Fibroblast of mammary gland (primary cell): ENCODE measurements at places on chromosomes 12 and 14.
A peak's percentile ranks its signal among the peaks of the same experiment; 100 is the strongest.

GRCh38 chr12:41920355-41920754 is 224.3 kb downstream of the GXYLT1 start:
- no peak for DNase-seq

DNA sequence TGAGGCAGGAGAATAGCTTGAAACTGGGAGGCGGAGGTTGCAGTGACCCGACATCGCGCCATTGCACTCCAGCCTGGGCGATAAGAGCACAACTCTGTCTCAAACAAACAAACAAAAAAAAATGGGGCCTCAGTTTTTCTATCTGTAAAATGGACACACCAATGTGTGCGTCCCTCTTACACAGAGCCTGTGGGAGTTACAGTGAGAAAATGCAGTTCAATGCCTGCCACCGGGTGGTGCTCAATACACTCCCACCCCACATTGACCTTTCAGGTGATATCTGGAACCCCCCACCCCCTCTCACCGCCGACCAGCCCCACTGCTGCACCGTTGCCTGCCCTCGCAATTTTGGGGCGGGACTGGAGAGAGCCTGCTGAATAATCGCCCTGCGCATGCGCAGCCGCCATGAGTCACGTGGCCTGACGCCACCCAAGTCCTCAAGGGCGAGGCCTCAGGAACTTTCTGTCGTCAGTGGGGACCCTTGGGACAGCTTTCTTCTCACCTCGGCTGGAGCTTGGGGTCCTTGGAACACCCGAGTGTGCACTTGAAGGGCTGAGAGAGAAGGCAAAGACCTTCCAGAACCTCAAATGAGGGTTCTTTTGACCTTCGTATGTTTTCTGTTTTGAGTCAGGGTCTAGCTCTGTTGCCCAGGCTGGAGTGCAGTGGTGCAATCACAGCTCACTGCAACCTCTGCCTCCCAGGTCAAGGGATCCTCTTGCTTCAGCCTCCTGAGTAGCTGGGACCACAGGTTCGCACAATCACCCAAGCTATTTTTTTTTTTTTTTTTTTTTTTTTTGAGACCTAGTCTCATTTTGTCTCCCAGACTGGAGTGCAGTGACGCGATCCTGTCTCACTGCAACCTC is 14.6 kb upstream of the CABP1 start:
- no peak for DNase-seq

DNA sequence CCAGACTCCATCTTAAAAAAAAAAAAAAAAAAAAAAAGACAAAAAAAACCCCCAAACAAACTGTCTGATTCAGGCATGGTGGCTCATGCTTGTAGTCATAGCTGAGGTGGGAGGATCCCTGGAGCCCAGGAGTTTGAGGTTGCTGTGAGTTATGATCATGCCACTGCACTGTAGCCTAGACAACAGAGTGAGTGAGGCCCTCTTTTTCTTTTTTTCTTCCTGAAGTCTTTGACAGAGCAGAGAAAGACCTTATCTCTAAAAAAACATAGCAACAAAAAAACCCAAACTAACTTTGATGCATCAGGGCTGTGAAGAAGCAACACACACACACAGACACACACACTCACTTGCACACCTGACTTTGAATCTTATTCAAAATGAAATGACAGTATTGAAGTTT is 7.7 kb upstream of the AMN1 start:
- DNase-seq: peak; percentile 92

DNA sequence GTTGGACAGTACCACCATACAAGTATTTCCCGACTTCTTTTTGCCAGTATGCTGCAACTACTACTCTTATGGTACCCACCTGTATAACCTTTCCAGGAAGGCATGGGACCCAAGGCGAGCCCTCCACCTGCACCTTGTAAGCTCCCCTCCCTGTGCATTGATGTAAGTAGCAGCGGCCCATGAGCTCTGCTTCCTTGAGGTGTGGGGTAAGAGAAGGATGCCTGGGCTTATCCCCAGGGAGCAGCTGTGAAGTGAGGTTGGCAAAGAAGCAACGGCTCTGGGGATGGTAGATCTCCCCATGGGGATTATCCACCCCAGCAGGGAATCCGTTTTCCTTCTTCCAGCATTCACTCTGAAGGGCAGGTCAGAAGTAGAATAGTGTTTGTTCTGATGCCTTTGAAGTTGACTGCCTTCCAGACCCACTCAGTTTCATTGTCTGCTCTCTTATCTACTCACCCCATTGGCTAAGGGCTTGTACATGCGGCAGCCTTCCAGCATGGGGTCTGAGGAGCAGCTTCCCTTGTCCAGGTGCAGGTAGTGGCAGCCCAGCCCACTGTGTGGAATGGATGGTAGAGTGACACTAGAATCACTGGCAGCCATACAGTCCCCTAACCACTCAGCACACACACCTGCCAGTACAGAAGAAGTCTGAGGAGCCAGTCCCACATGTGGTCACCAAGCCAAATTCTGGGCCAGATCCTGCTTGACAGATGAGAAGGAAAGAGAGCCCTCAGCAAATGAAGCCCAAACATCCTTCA is 3.4 kb downstream of the CIROP start:
- no peak for DNase-seq

DNA sequence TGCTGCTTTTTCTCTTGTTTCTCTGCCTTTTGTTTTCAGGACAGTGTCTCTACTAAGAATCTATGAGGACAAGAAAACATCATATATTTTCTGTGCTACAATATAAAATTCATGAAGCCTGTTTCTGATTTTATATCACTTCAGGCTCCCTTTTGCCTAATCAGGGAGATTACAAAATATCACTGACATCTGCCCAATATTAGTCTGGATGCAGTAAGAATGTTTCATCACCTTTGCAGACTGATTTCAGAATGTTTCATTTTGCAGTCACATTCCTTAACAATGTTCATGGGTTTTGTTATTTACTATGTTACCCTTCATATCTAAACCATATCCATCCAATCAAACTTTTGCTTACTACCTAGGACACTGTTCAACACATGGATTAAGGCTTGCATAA is 491 bp upstream of the CLEC6A start:
- DNase-seq: no peak

DNA sequence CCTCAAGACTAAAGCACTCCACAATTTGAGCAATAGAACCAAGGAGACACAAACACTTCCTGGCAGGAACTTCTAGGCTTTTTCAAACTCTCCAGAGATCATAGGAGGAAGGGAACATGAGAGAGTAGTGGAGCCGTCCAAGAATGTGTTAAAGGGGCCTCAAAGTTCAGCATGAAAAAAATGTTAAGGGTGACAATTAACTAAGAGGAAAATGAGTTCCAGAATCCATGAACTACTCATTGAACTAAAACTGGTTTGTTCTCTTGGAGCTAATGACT is 122.0 kb downstream of the WIF1 start:
- no peak for DNase-seq

DNA sequence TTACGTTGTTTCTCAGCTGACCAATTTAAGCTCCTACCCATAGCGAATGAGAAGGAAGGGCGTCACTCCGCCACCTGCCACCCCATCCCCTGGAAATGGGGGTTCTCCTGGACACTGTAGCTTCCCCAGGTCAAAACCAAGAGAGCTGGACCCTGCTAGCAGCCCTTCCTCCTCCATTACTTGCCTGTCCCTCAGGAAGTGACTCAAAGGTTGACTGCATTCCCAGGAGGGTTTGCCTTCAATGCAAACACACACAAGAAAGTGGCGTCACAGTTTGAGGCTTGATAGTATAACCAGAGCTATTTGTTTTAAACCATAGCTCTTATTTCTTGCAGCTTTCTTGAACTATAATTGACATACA is 79.1 kb downstream of the KCNK13 start:
- peak; percentile 13 for DNase-seq

- no peak for DNase-seq
These were observed 82.3 kb upstream of the BCL11B start for GRCh38 chr14:99354166-99354875.

DNA sequence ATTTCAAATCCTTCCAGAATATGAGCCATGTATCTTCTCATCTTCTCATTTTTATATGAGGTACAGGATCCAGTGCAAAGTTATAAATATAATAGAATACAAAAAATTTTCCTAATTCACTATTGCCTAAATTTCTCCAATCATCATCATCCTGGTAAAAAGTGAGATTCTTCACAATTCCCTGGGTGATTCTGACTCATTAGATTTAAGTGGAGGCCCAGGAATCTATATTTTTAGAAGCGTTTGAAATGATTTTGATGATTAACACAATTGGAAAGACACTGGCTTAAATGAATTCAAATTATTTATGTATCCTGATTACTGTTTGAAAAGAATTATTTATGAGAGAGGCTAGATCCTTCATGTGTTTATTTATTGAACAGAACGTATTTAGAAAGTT is 380.3 kb upstream of the PDE3A start:
- peak; percentile 58 for DNase-seq

DNA sequence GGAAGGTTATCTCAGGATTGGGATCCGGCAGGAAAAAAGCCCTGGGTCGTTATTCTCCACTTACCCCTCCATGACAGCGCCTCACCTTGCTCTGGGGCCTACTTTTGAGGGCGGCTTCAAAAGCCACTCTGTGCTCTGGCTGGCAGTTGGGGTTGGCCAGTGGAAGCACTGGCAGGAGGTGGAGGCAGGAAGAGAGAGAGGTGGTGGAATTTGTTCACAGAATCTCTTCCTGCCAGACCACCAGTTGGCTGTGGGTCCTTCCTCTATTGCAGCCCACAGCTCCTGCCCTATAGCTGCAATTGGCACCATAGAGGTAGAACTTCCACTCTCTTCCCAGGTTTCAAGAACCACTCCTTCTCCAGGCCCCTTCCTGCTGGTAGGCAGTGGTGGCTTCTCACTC is 32.7 kb upstream of the SDR39U1 start:
- DNase-seq: no peak

DNA sequence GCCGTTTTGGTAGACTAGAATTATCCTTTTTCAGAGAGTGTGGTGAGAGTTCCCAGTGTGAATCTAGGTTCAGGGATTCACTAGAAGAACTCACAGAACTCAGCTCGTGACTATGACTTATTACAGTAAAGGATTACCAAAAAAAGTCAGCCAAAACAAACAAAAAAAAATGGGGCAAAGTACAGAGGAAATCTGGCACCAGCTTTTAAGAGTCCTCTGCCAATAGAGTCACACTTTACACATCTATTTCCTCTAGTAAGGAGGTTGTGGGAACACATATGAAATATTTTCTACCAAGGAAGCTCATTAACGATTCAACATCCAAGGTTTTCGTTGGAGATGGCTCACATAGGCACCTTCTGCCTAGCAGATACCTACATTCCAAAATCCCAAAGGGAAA is 28.2 kb downstream of the TSPAN19 start:
- peak; percentile 92 for DNase-seq

- peak; percentile 14 for DNase-seq
These were observed 62.9 kb upstream of the PDE3A start for GRCh38 chr12:20305470-20305869.

GRCh38 chr12:56224954-56225353 is 812 bp downstream of the NABP2 start:
- no peak for DNase-seq

DNA sequence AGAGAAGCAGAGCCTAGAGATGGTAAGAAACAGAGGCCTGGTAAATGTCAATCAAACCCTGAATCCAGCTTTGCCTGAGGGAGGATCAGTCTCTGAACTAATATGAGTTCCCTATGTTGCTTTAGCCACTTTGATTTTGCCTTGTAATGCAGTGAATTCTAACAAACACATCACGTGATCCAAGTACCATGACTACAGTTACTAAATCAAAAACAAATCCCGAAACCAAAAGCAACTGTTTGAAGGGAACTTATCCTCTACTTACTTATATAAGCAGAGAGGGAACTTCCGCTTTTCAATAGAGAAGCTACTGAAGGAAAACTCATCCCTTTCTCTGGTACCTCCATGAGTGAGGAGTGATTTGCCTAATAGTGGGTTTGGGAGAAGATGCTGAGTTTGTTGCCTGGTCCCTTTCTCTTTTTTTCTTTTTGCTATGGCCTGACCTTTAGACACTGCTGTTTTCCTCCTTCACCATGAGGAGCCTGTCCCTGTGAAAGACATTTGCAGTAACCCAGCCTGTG is 7.7 kb upstream of the PPTC7 start:
- DNase-seq: peak; percentile 76

DNA sequence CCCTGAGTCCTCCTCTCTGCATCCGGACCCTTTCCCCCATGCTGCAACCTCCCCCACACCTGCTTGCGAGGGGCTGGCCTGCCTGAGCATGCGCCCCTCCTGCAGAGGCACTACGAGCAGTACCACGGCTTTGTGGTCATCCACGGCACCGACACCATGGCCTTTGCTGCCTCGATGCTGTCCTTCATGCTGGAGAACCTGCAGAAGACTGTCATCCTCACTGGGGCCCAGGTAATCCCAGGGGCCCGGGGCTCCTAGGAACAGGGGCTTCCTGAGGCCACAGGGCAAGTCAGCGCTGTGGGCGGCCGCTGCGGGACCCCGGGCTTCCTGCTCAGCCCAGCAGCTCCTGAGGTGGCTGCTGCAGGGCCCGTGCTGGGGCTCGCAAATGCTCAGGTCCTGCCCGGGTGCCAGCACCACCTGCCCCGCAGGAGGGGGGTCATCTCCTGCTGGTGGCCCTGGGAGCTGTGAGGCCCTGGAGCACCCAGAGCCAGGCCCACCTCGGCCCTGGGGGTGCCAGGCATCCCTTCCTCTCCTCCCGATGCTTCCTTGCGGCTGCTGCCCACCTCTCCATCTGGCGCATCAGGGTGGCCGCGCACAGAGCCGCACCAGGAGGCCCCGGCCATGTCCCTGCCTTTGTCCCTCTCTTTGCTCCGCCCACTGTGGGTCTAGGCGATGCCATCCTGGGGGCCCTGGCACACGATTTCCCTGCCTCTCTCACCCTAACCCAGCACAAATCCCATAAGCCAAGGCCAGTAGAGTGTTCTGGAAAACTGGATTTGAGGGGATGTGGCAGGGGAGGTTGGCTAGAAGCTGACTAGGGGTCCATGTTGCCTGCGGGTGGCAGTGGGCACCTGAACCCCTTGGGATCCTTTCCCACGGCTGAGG is 10.2 kb downstream of the ASPG start:
- no peak for DNase-seq

DNA sequence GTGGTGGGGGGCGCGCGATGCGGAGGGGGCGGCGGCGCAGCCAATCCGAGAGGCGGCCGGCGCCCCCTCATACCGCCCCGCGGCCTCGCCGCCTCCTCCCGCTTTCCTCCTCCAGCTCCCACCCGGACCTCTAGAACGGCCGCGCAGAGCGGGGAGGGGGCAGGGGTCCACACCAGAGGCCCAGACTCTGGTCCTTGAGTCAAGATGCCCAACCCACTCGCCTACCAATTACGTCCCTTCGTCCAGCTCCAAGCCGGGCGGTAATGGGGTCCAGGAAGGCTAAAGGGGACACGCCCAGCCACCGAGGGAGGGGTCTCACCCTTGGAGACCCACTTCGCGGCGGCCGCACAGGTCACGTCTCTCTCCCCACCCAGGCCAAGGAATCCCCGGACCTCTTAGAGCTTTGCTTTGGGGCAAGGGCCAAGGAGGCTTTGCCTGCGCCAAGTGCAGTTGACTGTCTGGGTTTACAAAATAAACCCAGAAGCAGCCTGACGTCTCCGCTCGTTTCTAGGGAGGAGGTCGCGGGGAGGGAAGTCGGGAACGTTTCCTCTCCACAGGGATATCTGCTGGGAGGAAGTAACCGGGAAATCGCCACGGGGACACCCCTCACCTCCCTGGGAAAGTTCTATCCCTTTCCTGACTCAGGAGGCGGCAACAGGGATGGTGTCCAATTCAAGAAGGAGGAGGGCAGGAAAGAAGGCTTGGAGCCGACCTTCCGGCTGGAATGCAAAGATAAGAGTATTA is 394 bp upstream of the AMIGO2 start:
- DNase-seq: peak; percentile 46
